ENCODE measurements at places on chromosomes 2 and 18.

DNA sequence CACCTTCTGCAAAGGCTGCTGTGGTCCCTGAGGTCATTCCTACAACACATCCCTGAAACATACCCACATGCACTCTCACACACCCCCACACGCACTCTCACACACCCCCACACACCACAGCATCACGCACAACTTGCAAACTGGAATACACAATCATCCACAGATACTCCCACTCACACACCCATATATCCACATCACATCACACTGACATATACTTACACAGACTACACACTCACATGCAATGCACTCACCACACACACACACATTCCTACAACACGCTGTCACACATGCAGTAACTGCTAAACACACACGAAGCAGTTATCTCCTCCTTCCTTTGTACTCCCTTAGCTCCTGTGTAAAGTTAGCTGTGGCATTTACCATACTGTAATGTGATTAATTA lies 57.1 kb upstream of the PKDCC start:
- DNase-seq = peak; percentile 42

- DNase-seq = no peak
Measured at GRCh38 chr2:40666398-40666797, 214.5 kb upstream of the SLC8A1 start.

DNA sequence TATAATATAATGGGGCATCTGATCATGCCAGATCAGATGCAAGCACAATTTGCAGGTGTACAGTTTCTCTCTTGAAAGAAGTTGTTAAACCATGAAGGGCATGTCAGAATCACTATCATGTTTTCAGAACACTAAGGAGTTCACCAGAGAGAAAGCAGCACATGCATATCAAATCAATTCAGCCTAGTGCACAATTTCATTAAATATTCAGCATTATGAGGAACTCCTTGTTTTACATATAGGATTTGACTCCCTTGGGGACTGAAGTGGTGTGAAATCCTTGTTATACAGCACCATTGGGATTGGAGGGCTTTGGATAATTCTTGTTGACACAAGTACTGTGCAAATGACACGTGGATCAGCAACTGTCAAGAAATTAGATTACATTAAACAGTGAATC lies 562.1 kb upstream of the KLHL29 start:
- DNase-seq = no peak

DNA sequence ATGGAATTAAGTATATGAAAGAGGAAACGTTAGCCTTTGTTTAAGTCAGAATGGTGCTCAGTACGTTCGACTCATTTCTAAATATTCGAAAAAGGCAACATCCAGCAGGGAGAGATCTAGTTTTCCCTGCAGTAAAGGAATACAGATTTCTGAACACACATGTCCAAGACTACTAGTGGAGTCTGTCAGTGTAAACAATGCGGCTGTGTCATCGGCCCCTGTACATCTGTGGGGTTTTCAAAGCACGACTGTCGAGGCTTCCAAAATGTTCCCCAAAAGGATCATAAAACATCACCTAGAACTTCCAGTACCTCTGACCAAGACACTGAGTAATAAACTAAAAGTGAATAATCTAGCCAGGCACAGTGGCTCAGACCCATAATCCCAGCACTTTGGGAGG lies 112.8 kb downstream of the ZNF516 start:
- no peak for DNase-seq

DNA sequence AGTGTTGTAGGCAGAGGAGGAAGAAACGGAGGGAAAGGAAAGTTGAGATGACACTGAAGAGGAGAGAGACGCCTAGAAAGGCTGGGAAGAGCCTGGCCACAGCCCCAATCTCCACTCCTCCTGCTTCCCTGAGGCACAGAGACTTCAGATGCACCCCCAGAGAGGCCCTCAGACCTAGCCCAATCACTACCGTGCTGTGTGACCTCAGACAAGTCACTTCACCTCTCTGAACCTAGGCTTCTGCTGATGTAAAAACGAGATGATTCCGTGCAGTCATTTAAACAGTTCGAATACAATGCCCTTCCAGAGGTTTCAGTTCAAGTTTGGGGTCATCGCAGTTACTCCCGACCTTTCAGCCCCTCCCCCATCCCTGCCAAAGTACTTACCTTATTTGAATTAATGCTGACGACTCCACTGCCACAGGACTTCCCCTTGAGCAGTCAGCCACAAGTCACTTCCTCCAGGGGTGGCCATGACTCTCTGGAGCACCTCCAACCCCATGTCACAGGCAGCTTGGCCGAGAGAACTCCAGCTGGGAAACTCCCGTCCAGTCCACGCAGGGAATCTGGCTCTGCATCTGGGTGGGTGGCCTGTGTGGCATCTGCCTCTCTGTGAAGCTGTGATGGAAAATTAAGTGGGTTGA lies 105.2 kb upstream of the ID2 start:
- DNase-seq = no peak

GRCh38 chr18:26215247-26215970 lies 10.8 kb upstream of the TAF4B start:
- no peak for DNase-seq

- DNase-seq = no peak
Measured at GRCh38 chr2:37039580-37039979, 44.6 kb downstream of the HEATR5B start.

GRCh38 chr2:238173692-238174091 lies 14.9 kb downstream of the ERFE start:
- no peak for DNase-seq
